Peyer's patch (tissue), 4 donors: ENCODE measurements at places on chromosomes 6 and 20. TPM values are rescaled to one million over a fixed set of nuclear protein-coding genes. Genes with fewer than 3 reads are reported as not detected.

- H3K4me1 ChIP-seq: no peaks in the 10 kb centered on the region
- no peaks in the 10 kb centered on the region for H3K27me3 ChIP-seq
- no peak overlapping the region for H3K27ac ChIP-seq
- no peak for DNase-seq
- no peak overlapping the region for H3K4me3 ChIP-seq
Measured at GRCh38 chr6:146183831-146184230, 155.0 kb downstream of the GRM1 start.

DNA sequence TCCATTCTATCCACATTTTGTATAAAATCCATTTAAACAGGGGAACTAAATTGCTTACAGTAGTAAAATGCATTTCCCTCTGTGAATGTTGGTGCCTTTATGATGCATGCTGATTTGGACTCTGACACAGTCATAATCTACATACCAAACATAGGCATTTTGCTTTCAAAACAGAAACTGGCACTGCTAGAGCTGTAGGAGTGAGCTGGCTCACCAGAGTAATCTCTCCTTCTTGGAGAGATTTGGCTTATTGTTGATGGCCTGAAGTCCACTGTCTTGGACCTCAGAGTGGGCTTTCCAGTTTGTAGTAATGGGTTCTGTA is 363.2 kb upstream of the FLRT3 start:
- no peaks in the 10 kb centered on the region for H3K27me3 ChIP-seq
- H3K4me1 ChIP-seq: no peaks in the 10 kb centered on the region
- no peak overlapping the region for H3K27ac ChIP-seq
- H3K4me3 ChIP-seq: no peak overlapping the region
- no peak for DNase-seq

DNA sequence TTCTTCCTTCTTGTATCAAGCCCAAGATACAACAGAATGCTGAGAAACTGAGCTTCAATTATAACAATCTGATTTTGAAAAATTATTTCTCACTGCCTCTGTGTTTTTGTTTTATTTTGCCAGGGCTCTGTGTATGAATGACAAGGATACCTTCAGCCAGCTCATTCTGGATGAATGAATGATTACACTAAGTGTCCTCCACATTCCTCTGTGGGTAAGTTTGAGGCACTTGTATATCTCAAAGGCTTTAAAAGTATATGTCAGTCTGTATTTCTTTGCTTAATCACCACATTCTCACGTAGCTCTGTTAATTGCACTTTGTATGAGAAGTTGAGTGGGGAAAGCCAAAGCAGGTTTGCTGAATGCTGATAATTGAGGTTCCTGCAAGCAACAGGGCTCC is 95.1 kb downstream of the TIAM2 start:
- no peaks in the 10 kb centered on the region for H3K27me3 ChIP-seq
- no peak for DNase-seq
- H3K4me1 ChIP-seq: no peaks in the 10 kb centered on the region
- H3K36me3 ChIP-seq: no peaks in the 10 kb centered on the region
- H3K4me3 ChIP-seq: no peak overlapping the region

GRCh38 chr6:138031850-138032249 is 75.4 kb downstream of the PERP start:
- DNase-seq: no peak
- no peak overlapping the region for H3K27ac ChIP-seq
- no peaks in the 10 kb centered on the region for H3K27me3 ChIP-seq
- no peaks in the 10 kb centered on the region for H3K4me1 ChIP-seq
- no peaks in the 10 kb centered on the region for H3K36me3 ChIP-seq

DNA sequence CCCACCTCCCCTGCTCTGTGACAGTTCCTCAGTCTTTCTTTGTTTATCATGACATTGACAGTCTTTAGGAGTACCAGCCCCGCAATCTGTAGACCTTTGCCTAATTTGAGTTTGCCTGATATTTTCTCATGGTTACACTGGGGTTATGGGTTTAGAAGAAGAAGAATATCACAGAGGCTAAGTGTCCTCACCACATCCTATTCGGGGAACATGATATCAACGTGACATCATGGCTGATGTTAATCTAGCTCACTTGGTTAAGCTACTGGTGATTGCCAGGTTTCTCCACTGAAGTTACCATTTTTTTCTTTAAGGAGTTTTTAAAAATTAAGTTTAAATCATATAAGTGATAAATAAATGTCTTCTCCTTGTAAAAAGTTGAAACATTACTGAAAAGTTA is 127.5 kb downstream of the CEP57L1 start:
- H3K4me3 ChIP-seq: no peak overlapping the region
- H3K4me1 ChIP-seq: no peaks in the 10 kb centered on the region
- no peaks in the 10 kb centered on the region for H3K27me3 ChIP-seq
- DNase-seq: no peak
- no peaks in the 10 kb centered on the region for H3K36me3 ChIP-seq

DNA sequence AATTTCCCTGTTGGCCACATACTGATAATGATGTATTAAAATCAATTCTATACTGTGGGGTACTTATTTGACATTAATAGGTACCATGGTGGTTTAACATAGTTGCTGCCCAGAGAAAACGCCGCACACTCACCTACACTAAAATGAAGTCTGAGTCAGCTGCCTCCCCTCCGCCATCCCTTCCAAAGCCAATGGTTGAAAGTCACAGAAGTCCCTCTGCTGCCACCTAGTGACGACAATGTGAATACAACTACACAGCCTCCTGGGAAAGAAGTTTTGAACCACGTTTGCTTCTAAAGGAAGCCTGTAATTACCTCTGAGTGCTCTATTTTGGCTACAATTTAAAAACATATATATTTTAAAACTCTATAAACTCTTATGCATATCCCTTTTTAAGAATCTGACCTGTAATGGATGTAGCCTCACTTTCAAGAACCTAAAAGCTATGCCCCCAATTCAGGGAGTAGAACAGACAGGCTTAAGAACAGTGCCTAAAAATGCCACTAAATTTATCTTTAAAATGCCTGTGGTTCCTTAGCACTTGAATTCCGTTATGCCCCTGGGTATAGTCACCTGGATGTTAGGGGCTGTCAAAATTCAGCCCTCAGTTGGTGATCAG is 20.6 kb upstream of the ECI2 start:
- no peak overlapping the region for H3K27ac ChIP-seq
- DNase-seq: peak; percentile 89
- no peaks in the 10 kb centered on the region for H3K27me3 ChIP-seq
- no peak overlapping the region for H3K4me3 ChIP-seq
- H3K4me1 ChIP-seq: no peaks in the 10 kb centered on the region

GJA10 gene
- total RNA-seq: not detected

DNA sequence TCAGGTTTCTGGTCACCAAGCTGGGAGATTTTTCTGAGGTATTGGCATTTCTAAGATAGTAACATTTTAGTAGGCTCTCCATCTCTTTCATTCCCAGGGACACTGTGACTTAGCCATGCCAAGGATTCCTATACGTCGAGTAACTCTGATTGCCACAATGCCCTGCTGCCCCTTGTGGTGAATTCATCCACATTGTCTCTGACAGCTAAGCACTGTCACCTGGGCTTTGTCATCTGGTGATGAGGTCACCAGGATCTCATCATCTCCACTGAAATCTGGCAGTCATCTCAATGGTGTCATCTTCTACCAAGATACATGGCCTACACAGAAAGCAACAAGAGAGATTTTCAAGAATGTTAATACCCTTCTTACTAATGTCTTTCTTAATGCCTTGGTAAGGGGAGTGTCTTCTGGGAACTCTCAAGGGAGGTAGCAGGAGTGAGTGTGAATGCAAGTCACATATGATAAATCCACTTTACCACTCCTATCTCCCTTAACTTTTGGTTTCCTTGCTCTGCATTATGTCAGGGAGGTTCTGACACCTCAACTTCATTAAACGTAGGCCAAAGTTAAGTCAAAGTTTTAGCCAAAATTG is 246.7 kb downstream of the CD109 start:
- DNase-seq: no peak
- no peak overlapping the region for H3K27ac ChIP-seq
- no peaks in the 10 kb centered on the region for H3K4me1 ChIP-seq
- no peaks in the 10 kb centered on the region for H3K27me3 ChIP-seq
- H3K4me3 ChIP-seq: no peak overlapping the region

GRCh38 chr20:62522748-62523396 is 47.1 kb upstream of the GATA5 start:
- H3K36me3 ChIP-seq: no peaks in the 10 kb centered on the region
- H3K4me3 ChIP-seq: no peak overlapping the region
- H3K27ac ChIP-seq: no peak overlapping the region
- H3K4me1 ChIP-seq: no peaks in the 10 kb centered on the region
- H3K27me3 ChIP-seq: no peaks in the 10 kb centered on the region

STK4 gene
- total RNA-seq: 27.7 TPM

DNA sequence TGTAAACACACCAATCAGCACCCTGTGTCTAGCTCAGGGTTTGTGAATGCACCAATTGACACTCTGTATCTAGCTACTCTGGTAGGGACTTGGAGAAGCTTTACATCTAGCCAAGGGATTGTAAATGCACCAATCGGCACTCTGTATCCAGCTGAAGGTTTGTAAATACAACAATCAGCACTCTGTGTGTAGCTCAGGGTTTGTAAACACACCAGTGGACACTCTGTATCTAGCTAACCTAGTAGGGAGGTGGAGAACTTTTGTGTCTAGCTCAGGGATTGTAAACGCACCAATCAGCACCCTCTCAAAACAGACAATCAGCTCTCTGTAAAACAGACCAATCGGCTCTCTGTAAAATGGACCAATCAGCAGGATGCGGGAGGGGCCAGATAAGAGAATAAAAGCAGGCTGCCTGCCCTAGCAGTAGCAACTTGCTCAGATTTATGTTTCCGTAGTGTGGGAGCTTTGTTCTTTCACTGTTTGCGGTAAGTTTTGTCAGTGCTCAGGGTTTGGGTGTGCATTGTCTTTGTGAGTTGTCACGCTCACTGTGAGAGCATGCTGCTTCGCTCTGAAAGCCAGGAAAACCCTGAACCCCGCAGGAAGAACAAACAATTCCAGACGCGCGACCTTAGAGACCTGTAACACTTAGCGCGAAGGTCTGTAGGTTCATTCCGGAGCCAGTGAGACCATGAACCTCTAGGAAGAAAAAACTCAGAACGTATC is 37.0 kb downstream of the RIOK1 start:
- H3K27me3 ChIP-seq: no peaks in the 10 kb centered on the region
- H3K4me1 ChIP-seq: no peaks in the 10 kb centered on the region
- H3K4me3 ChIP-seq: no peak overlapping the region
- no peak overlapping the region for H3K27ac ChIP-seq

ZNF165 gene
- total RNA-seq: 8.3 TPM

DNA sequence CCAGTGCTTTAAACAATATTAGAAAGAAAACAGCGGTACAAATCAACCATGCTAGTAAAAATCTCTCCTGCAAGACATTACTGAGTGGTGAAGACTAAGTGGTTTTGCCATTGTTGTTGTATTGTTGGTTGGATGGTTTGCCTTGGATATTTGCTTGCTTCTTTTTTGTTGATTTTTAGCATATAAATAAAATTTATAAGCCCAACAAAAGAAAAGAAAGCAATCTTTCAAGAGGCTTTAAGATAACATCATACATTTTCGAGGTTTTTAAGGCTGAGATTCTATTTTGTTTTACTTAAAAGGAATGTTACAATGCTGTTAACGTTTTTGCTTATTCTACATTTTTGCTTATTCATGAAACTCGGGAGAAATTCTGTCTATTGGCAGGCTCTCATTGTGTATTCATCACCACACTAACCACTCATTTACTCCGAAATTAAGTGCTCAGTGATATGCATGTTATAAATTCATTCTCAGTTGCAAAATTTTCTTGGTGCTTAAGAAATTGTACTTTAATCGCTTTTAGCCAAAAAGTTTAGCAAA is 139.1 kb downstream of the LAMA2 start:
- no peak overlapping the region for H3K4me3 ChIP-seq
- H3K36me3 ChIP-seq: no peaks in the 10 kb centered on the region
- H3K27ac ChIP-seq: no peak overlapping the region
- no peaks in the 10 kb centered on the region for H3K4me1 ChIP-seq

- no peaks in the 10 kb centered on the region for H3K4me1 ChIP-seq
- no peak for DNase-seq
- H3K27me3 ChIP-seq: no peaks in the 10 kb centered on the region
- no peak overlapping the region for H3K27ac ChIP-seq
Measured at GRCh38 chr6:13260101-13260598, 68.2 kb downstream of the TBC1D7 start.

DNA sequence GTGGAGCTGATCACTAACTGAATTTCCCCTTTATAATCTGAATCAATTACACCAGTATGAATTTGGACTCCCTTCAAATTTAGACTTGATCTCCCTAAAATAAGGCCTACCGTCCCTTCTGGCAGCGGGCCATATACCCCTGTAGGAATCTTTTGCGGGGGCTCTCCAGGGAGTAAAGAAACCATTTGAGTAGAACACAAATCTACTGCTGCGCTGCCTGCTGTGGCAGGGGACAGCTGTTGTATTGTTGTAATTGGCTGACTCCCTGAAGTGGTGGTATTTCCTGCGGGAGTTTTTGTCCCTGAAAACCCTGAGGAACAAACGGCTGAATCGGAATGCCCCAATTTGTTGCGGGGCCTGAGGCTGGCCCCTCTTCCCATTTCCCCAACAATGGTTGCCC is 16.0 kb upstream of the PTCRA start:
- no peaks in the 10 kb centered on the region for H3K36me3 ChIP-seq
- no peaks in the 10 kb centered on the region for H3K27me3 ChIP-seq
- H3K4me3 ChIP-seq: no peak overlapping the region
- H3K27ac ChIP-seq: no peak overlapping the region
- no peak for DNase-seq
- H3K4me1 ChIP-seq: no peaks in the 10 kb centered on the region

EEF1E1 gene
- 15.5 TPM for total RNA-seq

DNA sequence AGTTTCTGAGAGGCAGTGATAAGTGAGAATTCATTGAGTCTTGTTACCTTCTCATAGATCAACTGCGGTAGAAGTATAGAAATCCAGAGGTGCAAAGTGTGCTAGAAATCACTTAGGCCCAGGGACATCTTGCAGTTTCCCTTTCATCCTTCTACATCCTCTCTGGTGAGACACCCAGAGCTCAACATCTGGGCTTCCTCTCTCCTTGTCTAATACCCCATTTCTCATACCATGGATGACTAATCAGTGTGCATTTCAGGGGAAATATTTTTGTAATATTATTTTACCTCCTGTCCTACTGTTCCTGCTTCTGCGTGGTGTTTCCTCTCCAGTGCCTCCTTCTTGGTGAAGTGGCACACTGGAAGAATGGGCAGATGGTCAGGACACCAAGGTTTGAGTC is 322.4 kb downstream of the TFAP2B start:
- H3K36me3 ChIP-seq: no peaks in the 10 kb centered on the region
- no peak for DNase-seq
- no peaks in the 10 kb centered on the region for H3K4me1 ChIP-seq
- H3K4me3 ChIP-seq: no peak overlapping the region
- H3K27ac ChIP-seq: no peak overlapping the region
- H3K27me3 ChIP-seq: no peaks in the 10 kb centered on the region

FAM162B gene
- not detected for total RNA-seq
